ENCODE measurements at places on chromosomes 1 and 21.

DNA sequence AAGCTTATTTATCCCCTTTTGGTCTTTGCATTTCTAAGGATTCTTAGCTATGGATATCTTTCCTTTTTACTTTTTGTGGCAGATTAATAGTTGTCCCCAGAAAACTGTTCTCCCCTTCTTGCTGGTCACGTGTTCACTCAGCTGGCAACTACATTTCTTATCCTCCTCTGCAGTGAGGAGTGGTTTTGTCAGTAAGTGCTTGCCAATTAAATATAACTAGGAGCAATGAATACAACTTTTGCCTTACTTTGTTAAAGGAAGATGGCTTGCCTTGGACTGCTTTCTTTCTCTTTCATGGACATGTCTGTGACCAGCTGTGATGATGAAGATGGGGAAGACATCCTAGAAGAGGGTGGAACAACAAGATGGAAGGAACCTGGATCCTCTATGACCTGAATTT lies 15.6 kb upstream of the ALG14 start:
- no peak for DNase-seq

- DNase-seq, result no peak
These were observed 130.7 kb upstream of the BMP8A start for GRCh38 chr1:39360731-39361130.

GRCh38 chr1:196680107-196680506 lies 28.3 kb downstream of the CFH start:
- DNase-seq, result no peak

- DNase-seq, result no peak
These were observed 46.8 kb upstream of the WASF2 start for GRCh38 chr1:27536767-27537166.

- DNase-seq, result no peak
These were observed 123.0 kb downstream of the PCBP3 start for GRCh38 chr21:45766501-45766900.

DNA sequence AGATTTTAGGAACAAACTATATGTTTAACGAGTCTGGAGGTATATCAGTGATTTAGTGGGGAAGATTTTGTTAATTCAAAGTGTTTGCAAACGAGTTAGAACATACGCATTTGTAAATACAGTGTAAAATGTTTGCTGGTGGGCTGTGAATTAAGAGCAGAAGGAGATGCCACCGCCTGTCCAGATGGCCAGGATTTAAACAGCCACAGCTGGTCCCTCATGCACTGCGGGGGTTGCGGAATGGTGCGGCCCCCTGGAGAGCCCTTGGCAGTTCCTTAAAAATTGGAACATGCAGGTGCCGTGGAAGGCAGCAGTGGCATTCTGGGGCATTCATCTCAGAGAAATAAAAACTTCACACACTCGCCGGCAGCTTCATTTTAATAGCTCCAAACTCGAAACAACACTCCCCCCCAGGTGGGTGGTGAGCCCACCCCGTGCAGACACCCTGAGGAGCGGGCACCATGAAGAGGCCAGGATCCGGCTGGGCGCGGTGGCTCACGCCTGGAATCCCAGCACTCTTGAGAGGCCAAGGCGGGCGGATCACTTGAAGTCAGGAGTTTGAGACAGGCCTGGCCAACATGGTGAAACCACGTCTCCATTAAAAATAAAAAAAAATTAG lies 3.5 kb upstream of the C1orf159 start:
- no peak for DNase-seq

- DNase-seq, result no peak
These were observed 8.6 kb downstream of the LIX1L start for GRCh38 chr1:145949219-145949618.

GRCh38 chr21:31974454-31974985 lies 101.7 kb downstream of the HUNK start:
- peak; percentile 16 for DNase-seq

GRCh38 chr1:87212431-87213134 lies 116.1 kb upstream of the LMO4 start:
- no peak for DNase-seq

GRCh38 chr1:175536369-175536768 lies 207.0 kb downstream of the TNR start:
- no peak for DNase-seq

DNA sequence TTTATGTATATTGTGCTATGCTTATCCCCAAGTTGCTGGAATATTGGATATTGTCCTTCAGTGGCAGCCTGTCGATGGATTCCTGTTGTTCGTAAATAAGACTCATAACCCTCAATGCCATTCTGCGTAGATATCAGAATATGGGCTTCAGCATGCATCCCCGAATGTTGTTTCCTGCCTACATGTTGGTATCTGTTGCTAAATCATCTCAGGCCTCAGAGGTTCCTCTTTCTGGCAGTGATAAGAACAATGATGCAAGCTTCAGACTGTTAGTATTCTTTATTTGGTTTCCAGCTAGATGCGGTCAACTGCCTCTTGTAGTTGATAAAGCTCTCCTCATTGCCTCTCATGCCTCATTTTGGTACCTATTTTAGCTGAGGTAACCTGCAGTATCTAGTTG lies 2082.6 kb downstream of the MRPL39 start:
- DNase-seq, result no peak

DNA sequence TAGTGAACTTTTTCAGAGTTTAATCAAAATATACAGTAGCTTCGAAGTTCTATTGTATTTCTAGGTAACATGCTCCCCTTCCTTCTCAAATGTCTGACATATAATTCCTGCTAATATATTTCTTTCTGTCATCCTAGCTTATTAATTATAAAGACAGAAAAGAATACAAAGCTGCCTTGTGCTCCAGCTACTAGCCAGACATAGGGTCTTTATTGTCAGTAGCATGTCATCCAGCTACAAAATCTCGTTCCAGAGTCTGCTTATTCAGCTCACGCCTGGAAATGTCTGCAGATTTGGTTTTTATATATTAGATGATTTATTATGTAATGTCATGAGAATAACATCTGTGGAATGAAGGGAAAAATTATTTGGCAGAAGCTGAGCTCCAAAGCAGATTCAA lies 1102.8 kb downstream of the BRINP3 start:
- no peak for DNase-seq

- DNase-seq, result no peak
These were observed 23.5 kb downstream of the PEX14 start for GRCh38 chr1:10498231-10498630.

DNA sequence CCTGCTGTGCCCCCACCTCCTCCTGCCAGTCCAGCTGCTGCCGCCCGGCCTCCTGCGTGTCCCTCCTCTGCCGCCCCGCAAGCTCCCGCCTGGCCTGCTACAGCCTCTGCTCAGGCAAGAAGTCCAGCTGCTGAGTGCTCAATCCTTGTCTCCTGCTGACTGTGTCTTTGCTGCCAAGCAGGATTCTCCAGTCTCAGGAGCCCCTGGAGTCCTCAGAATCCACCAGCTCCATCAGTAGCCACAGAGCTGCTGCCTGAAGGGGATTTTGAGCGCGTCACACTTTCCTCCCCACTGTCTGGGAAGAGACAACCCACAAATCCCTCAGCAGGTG lies 973 bp downstream of the KRTAP10-11 start:
- DNase-seq, result no peak

- DNase-seq, result no peak
These were observed 13.1 kb upstream of the BCL9 start for GRCh38 chr1:147527941-147528936.

- DNase-seq, result no peak
These were observed 15.3 kb downstream of the SMIM12 start for GRCh38 chr1:34844252-34844634.

DNA sequence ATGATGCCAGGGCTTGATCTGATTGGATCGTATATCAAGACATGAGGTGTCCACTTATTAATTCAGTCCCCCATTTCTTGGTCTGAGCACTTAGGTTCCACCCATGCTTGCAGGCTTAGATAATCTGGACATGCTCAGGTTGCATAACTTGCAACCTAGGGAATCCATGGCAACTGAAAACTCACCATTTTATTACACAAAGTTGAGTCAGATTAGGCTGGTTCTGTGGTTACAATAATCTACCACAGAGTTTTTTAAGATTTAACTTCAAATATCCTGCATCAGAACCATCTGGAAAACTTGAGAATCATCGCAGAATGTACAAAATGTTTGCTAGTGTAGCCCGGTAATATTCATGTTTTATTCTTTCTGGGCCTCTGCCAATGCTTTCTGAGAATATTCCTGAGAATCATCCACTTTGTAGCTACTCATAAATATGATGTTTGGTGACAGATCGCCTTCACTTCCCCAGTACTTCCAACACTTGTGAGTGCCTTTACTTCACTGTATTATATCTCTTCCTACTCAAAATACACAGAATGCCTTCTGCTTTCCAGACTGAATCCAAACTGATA lies 707.2 kb upstream of the ADAMTS5 start:
- DNase-seq, result no peak

- DNase-seq, result peak; percentile 6
These were observed 223.5 kb downstream of the KIF26B start for GRCh38 chr1:245378311-245378722.

- no peak for DNase-seq
These were observed 155.2 kb downstream of the BARHL2 start for GRCh38 chr1:90561911-90562310.

- no peak for DNase-seq
These were observed 81.5 kb downstream of the PTGER3 start for GRCh38 chr1:70966018-70966638.

DNA sequence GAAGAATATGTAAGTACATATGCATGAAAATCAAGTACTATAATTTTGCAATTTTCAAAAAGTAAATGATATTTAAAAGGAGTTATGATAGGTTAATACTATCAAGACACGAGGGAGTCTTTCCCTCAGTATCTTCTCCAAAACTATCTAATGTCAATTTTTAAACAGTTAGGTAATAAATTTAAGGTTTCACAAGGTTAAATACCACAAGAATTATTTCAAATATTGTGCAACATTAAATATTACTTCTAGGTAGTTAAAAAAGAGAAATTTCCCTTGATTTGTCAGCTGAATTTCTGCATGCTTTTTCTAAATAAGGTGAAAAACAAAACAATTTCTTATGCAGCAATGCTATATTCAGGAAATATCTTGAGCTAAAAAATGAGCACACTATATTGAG lies 3.5 kb downstream of the CFHR5 start:
- no peak for DNase-seq

GRCh38 chr1:162687870-162688269 lies 55.6 kb downstream of the DDR2 start:
- DNase-seq, result no peak

GRCh38 chr1:220235462-220235861 lies 36.8 kb downstream of the RAB3GAP2 start:
- DNase-seq, result no peak

- DNase-seq, result no peak
These were observed 38.6 kb downstream of the GADD45A start for GRCh38 chr1:67723620-67724019.

DNA sequence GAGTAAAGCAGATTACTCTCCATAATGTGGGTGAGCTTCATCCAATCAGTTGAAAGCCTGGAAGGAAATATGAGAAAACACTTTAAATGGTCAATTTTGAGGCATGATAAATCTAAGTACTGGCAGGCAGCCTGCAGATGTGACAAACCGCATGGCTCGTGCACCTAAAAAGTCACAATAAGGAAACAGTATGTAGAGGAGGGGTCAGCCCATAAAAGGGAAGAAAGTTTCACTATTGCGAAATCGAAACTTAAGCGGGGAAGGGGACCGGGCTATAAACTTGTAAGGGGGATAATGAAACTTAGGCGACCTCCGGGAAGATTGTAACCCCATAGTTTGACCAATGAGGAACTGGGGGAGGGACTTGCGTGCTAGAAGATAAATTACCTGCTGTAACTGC lies 109.8 kb downstream of the PLPPR4 start:
- DNase-seq, result no peak

GRCh38 chr1:117620440-117620839 lies 14.6 kb downstream of the TENT5C start:
- no peak for DNase-seq

- DNase-seq, result no peak
These were observed 99.7 kb upstream of the IRF2BP2 start for GRCh38 chr1:234709473-234710228.

GRCh38 chr1:178057912-178058534 lies 35.9 kb upstream of the RASAL2 start:
- no peak for DNase-seq

DNA sequence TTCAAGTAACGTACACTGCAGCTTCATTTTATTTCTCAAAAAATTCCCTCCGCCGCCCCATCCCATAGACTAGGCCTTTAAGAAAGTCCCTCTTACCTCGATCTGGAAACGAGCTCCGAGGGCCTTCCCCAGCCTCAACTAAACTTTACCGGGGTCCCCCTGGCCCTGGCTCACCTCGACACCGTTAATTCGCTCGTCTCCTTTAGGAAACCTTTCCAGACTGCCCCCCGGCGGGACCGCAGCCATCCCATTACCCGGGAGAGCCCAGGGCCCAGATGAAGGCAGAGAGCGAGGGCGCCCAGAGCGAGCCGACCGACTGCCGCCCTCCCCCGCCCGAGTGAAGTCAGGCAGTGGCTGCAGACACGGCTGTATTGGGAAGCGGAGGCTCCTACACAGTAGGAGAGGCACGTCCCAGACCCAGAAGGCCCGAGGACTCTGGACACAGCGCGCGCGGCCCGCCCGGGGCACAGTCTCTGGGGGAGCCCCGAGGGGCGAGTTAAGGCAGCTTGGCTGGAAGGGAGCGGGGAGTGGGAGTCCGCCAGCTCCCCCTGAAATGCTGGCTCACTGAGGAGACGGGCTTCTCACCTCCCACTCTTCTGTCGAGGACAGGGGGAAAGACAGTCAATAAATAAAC lies 14.6 kb downstream of the SEMA6C start:
- DNase-seq, result no peak

- DNase-seq, result no peak
These were observed 6.7 kb downstream of the ELF3 start for GRCh38 chr1:202016811-202017748.

DNA sequence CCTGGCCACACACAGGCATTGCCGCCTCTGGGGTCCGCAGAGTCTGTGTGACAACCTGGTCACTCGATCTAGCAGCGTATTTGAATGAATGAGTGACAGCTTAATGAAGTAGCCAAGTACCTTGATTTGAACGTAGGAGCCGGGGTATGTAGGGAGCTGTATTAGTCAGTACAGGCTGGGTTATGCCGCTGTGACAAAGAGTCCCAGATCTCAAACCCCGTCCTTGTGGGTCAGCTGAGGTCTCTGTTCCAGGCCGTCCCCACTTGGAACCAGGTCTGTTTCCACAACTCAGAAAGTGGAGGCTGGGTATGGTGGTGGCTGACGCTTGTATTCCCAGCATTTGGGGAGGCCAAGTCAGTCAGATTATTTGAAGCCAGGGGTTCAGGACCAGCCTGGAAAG lies 20.0 kb downstream of the ATAD3B start:
- no peak for DNase-seq

DNA sequence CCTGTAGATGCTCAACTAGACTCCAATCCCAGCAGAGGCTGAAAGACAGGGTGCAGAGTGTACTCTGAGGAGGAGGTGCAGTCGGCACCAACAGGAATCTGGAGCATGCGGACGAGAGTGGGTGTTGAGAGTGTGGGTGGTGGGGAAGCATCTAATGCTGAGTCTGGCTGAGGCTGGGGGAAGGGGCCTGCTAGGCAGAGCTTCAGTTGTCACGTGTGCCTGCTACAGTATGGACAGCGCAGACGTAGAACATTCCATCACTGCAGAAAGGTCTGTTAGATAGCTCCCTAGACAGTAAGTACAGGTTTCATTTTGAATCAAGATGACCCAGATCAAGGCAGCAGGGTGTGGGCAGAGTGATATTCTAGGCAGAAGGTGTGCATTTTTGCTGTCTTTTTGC lies 23.1 kb downstream of the SNAP47 start:
- no peak for DNase-seq

GRCh38 chr1:154735061-154735803 lies 127.2 kb upstream of the ADAR start:
- DNase-seq, result no peak

GRCh38 chr1:183039985-183040447 lies 16.8 kb downstream of the LAMC1 start:
- no peak for DNase-seq

GRCh38 chr1:237959838-237960237 lies 69.1 kb upstream of the ZP4 start:
- DNase-seq, result no peak
